ENCODE measurements at places on chromosomes 12 and 14.

GRCh38 chr12:7612851-7613250 lies 52.9 kb downstream of the APOBEC1 start:
- DNase-seq: no peak

DNA sequence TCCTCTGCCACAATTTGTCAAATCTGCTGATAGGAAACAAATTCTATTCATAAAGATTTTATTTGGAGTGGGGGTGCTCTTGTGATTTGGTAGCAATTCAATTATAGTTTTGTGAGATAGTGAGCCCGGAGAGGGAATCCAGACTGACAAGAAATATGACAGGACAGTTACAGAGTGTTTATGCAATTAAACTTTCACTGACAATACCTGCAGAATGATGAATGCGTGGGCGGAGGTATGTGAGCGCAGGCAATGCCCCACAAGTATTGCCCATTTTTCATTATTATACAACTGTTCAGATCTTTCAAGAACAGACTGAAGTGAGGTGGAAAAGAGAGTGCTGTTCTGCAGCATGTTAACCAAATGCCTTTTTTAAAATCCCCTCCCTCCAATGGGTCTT lies 259.0 kb downstream of the EGLN3 start:
- no peak for DNase-seq

GRCh38 chr14:99067141-99067920 lies 204.7 kb downstream of the BCL11B start:
- no peak for DNase-seq

DNA sequence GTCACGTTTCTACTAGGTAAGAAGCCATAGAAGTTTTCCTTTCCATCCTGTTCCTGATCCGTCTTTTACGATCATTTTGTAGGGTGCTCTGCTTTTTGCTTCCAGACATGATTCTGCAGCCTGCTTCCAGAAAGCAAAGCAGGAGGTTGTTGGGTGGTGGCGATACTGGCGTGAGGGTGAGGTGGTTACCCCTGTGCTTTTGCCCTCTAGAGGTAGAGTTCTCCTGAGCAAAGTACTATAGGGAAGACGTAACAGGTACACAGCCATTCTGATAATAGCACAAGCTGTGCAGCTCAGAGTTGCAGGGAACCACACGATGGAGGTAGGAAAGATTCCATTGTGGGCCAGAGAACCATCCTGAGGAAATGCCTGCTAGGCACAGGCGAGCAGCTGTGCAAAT lies 186.0 kb downstream of the PAH start:
- DNase-seq: no peak

- no peak for DNase-seq
Observed at GRCh38 chr12:68227356-68227755, 1.7 kb upstream of the IL26 start.

- DNase-seq: no peak
Observed at GRCh38 chr14:65170318-65170717, 68.0 kb upstream of the MAX start.

DNA sequence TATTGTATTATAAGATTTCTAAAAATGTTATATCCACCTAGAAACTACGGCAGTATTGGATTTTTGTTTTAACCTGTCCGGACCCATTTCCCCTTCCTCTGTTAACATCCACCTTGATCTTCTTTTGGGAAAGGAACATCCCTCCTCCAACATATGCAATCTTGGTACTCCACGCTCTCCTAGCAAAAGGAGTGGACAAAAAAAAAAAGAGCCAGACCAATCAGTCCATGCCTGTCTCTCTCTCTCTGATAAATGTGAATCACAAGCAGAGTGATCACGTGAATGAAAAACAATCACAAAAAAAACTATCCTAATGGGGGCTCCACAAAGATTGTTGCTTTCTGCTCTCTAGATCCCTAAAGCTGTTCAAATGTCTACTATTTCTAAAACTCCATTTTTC lies 27.1 kb downstream of the OSBPL8 start:
- no peak for DNase-seq

DNA sequence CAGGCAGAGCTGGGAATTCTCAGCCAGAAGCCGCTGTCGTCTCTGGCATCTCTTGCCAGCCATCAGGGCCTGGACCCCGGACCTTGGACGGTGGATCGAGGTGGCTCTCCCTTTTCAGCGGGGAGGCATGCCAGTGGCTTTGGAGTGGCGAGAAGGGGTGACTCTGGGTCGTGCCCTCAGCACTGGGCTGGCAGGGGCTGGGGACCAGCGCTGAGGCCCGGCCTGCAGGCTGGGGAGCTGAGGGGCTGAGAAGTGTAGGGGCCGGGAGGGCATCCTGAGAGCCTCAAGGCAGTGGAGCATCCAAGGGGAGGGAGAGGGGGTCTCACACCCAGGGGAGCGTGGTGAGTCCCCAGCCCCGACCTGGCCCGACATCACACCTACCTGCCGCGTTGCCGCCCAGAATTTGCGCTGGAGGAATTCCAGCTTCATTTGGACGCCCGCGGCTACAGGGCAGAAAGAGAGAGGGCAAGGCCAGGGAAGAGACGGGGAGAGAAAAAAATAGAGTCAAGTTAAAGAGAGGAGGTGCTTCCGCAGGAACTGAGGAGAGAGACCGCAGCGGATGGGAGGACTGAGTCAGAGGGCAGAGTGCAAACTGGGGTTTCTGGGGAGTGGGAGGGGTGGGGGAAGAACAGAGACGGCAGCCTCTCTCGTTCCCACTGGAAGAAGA lies 9.0 kb upstream of the LRTM2 start:
- peak; percentile 31 for DNase-seq

DNA sequence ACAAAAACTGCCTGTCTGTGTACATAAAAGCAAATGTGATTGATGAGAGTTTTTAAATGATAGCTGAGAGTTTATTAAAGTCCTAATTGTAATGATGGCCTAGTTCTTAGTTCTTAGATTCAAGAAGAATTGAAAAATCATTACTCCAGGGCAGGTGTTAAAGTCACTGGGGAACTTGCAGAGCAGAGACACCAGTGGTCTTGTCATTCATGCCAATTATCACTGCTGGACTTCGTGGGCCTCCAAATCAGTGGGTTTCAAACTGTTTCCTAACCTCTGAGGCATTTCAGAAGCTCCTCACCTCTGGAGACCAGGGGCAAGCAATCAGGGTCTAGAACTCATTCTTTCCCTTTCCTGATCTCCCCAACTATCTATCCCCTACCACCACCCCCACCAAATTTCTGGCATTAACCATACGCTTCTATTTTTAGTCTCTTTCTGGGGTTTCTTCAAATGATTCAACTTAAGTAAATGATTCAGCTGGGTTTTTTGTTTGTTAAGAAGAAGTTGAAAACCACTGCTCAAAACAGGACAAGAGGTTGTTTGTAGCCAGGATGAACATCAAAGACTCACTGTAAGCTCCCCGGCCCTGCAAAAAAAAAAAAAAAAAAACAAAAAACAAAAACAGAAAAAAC lies 80.1 kb downstream of the CEP83 start:
- no peak for DNase-seq

DNA sequence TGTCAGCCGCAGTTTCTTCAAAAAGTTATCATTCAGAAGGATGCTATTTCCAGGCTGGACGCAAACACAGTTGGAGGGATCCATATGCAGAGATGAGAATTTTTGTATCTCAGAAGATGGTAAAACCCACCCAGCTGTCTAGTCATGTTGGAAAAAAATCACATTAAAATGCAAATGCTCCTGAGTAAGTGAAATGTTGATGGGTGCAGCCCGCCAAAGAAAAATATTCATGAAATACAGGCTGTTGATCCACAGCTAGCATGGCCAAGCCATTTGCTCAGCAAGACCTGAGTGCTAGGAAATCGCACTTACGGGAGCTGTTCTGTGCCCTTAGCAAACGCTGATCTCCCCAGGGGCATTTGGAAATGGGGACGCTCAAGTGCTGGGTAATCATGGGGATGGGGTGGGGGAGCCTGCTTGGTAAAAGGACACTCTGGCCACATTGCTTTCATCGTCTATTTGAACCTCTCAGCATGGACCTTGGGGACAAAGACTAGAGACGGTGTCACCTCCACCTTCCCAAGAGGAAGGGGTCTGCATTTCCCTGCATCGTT lies 25.7 kb downstream of the TUNAR start:
- DNase-seq: no peak
